ENCODE measurements at places on chromosomes 1 and 21.

DNA sequence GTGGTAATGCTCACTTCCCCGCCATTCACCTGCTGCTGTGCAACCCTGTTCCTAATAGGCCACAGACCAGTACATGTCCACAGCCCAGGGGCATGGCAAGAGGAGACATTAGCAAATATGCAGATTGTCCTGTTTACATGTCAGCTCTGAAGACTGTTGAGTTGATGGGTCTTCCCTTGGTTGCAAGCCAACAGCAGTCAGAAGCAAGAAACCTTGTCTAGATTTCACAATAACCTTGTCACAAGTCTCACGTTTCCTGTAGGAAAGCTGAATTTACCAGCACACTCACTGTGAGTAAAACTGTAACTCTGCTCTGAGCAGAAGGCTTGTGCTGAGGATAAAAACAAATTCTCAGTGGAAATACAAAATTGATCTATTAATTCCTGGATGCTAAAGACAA, 195.1 kb downstream of the HLX start:
- DNase-seq: no peak

- no peak for DNase-seq
Observed at GRCh38 chr1:207021139-207021861, 11.3 kb downstream of the C1orf116 start.

- no peak for DNase-seq
Observed at GRCh38 chr1:241765390-241765789, 82.6 kb upstream of the EXO1 start.

DNA sequence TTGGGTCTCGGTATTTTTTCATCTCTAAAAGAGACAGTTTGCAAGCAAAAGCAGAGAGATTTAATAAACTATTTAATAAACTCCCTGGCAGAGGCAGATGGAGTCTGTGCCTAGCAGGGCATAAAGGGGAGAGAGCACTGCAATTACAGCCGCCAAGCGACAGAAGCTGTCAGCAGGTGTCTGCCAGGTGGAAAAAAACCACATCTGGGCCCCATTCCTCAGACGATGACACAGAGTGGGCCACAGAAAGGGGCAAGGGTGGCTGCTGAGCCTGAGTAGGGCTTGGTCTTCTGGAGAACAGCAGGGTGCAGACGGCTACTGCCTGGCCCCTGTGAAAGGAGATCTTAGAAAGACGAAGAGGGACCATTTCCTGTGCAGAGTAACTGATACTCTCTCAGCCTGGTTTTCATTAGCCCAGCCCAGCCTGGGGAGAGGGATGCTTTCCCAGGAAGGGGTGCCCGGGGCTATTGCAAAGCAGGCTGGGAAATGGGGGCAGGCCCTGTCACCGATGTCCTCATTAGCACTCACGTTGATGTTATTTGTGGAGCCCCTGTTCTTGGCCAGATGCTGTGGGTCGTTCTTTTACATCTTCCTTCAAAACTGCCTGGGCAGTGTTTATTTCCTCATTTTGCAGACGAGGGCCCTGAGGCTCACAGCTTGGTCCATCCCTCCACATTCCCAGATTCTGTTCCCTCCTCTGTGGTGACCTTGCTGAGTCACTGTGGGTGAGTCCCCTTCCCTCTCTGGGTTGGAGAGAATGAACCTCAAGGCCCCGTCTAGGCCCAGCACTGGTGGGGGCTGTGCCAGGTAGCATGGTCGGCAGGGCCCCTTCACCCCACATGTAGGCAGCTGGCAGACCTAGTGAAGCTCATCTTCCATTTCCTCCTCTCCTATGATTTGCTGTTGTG, 472.7 kb downstream of the PTPRU start:
- no peak for DNase-seq

- peak; percentile 88 for DNase-seq
Observed at GRCh38 chr1:149899460-149900284, at the start of gene BOLA1. TSS of gene BOLA1 (plus strand) at chr1:149899568. CDS start at chr1:149900060, 492 bp downstream.

GRCh38 chr1:228903434-228904071, 168.3 kb downstream of the RHOU start:
- DNase-seq: no peak

DNA sequence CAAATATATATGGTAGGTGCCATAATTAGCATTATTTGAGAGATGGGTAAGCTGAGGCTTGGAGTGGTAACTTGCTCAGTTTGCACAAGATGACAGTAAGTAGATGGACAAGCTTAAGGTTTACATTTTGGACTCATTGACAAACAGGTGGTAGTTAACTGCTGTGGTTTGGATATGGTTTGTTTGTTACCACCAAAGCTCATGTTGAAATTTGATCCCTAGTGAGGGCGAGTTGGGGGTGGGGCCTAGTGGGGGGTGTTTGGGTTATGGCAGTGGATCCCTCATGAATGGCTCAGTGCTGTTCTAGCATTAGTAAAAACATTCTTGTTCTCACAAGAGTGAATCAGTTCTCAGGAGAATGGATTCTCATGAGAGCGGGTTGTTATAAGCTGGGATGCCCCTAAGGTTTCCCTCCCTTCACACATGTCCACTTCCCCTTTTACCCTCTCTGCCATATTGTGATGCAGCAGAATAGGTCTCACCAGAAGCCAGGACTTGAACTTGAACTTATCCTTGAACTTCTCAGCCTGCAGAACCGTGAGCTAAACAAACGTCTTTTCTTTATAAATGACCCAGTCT, 6.6 kb upstream of the PRRX1 start:
- DNase-seq: no peak

- no peak for DNase-seq
Observed at GRCh38 chr1:94063379-94063778, 57.6 kb downstream of the ABCA4 start.

- DNase-seq: peak; percentile 88
Observed at GRCh38 chr21:14215971-14216641, at the start of gene RBM11. TSS of gene RBM11 (plus strand) at chr21:14216157. CDS start at chr21:14216187, 30 bp downstream.

GRCh38 chr1:225447650-225448089, 19.8 kb upstream of the LBR start:
- peak; percentile 39 for DNase-seq

DNA sequence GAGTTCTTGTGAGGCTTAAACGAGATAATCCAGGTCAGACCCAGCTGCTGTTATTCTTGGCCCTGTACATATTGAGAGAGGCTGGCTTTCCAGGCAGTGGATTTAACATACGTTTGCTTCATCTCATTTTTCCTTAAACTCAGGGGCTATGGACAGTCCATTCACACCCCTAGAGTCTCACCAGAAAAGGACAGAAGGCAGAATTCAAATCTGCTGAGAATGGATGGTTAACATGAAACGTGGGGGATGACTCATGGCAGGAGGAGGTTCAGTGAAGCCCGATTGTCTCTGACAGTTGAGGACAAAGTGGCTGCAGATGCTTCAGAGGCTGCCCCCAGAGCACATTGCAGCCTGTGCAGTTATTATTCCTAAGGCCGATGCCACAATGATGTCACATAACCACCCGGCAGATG, 39.5 kb downstream of the TGFB2 start:
- no peak for DNase-seq

- DNase-seq: no peak
Observed at GRCh38 chr1:240136402-240136801, 44.7 kb downstream of the FMN2 start.

- no peak for DNase-seq
Observed at GRCh38 chr1:19124273-19124672, 85.8 kb downstream of the UBR4 start.

GRCh38 chr1:36446746-36447145, 3.5 kb downstream of the OSCP1 start:
- DNase-seq: no peak

GRCh38 chr1:227576189-227576588, 12.8 kb downstream of the ZNF678 start:
- no peak for DNase-seq

DNA sequence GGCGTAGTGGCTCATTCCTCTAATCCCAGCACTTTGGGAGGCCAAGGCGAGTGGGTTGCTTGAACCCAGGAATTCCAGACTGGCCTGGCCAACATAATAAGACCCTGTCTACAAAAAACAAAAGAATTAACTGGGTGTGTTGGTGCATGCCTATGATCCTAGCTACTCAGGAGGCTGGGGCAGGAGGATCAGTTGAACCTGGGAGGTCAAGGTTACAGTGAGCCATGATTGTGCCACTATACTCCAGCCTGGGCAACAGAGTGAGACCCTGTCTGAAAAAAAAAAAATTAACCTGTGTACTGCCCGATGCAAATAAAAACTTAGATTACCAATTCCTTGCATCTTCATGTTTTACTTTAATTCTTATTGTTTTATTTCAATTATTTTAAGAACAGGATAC, 193.2 kb downstream of the PATJ start:
- DNase-seq: no peak

DNA sequence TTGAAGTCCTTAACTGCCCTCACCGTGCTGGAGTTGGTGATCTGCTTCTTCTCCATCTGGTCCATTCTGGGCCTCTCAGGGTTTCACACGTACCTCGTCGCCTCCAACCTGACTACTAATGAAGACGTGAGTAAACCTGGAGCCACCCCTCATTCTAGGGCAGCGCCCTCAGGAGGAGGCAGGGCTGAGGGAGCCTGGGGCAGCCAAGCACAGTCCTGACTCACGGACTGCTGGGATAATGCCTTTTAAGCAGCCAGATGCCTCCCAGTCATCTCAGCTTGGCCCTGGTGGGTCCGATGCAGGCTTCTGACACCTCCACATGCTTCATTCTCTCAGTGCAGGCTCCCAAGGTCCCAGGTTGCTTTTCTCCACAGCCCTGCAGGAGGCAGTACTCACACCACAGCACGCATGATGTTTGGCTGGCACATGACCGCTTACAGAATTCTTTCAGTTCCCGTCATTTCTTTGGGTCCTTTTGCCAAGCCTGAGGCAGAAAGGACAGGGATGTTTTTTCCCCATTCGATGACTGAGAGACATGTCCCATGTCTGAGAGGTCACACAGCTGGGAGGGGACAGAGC, 11.8 kb upstream of the SFN start:
- no peak for DNase-seq

DNA sequence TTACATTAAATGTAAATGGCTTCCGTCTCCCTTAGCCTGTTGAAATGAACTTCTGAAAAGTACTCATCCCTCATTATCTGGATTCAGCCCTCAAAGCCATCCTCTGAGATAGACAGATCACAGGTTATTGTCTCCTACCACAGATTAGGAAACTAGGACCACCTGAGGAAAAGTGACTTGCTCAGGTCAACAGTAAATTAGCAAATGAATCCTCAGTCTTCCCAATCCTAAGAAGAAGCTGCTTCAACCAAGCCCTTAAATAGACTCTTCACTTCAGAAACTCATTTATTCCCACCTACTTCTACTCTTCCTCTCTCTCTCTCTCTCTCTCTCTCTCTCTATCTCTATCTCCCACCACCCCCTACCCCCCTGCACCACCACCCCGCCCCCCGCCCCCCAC, 152.3 kb downstream of the DMRTA2 start:
- DNase-seq: no peak

DNA sequence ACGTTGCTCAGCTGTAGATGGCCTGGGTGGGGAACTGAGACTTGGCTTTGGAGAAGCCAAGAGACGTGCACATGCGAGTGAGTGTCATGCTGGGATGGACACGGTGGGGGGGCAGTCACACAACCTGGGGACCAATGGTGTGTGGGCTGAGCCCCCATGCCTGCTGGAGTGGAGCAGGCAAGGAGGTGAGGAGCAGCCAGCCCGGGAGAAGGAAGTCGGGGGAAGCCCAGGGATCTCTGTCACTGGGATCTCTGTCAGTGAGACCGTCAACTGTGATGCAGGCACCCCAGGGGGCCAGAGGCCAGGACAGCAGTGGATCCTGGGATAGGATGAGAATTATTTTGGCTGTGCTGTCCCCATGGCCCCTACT, 11.0 kb upstream of the ZNF669 start:
- DNase-seq: peak; percentile 49

DNA sequence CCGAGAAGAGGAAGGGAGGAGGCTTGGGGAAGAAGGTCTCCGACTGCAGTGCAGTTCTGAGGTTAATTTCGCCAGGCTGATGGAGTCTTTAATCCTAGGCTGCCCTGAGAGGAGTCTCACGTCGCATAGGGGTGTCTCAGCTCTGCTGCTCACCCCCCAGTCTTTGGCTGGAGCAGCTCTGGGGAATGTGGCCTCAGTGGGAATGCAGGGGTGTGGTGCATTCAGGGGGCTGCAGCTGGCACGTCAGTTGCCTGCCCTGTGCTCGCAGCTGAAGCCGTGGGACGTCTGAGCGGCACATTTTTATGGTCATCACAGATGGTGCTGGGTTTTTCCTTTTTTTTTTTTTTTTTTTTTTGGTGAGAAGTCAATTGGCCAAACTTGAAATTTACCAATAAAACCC, 38.2 kb downstream of the ACTN2 start:
- DNase-seq: no peak

- no peak for DNase-seq
Observed at GRCh38 chr1:235304549-235305451, 23.2 kb downstream of the ARID4B start.

GRCh38 chr1:77287535-77287934, 5.7 kb downstream of the AK5 start:
- DNase-seq: no peak

DNA sequence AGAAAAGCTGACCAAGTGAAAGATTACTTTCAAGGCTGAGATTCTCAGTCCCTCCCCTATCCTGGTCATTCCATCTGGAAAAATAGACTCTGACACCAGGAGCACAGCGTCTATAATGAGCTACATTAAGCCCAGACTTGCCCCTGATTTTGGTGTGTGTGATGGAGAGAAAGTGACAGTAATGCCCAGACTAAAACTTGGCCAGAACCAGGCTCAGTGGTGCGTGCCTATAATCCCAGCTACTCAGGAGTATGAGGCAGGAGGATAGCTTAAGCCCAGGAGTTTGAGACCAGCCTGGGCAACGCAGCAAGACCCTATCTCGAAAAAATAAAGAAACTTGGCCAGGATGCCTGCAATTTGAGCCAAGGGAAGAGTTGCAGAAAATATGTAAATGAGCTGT, 15.9 kb downstream of the PLEKHA6 start:
- DNase-seq: no peak

GRCh38 chr1:62735491-62736171, 47.4 kb upstream of the DOCK7 start:
- DNase-seq: no peak

DNA sequence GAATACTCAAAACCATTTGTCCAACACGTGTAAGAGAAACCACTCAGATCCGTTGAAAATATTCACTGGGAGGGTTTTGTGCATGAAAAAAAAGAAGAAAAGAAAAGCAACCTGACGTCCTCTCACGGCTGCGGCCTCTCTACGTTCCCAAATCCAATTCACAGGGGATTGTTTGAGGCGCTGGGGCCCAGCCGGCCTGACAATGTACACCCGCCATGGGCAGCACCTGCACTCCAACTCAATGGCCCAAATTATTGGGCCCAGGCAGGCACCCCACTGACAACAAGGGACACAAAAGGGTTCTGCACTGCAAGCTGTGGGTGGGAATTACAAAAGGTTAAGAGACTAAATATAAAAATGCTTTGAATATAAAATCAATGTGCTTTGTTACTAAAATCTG, 41.5 kb downstream of the MORN1 start:
- no peak for DNase-seq

GRCh38 chr21:35814858-35815619, 245.3 kb downstream of the SETD4 start:
- no peak for DNase-seq
